Subcutaneous adipose tissue (tissue), 4 donors: ENCODE measurements at places on chromosomes 7 and 10. TPM values are rescaled to one million over a fixed set of nuclear protein-coding genes. Genes with fewer than 3 reads are reported as not detected.

Gene OGA
- 160 TPM for total RNA-seq

Gene CALHM3
- total RNA-seq = not detected

Gene MAPK8
- total RNA-seq = 72.2 TPM

Gene SLC18A3
- total RNA-seq = not detected

Gene KCNMA1
- 10.3 TPM for total RNA-seq

Gene CNPY1
- total RNA-seq = not detected

Gene MEOX2
- total RNA-seq = 38.6 TPM

Gene NKX6-2
- not detected for total RNA-seq

Gene HECW1
- total RNA-seq = 1.1 TPM

Gene STEAP1B
- total RNA-seq = 1.4 TPM

Gene VGF
- total RNA-seq = not detected

Gene ELFN1
- total RNA-seq = 0.82 TPM

Gene PRR15
- total RNA-seq = 0.38 TPM

Gene ZNF425
- 0.82 TPM for total RNA-seq

Gene WNT8B
- total RNA-seq = not detected

Gene MBL2
- not detected for total RNA-seq

Gene TACC2
- 16.1 TPM for total RNA-seq

Gene GPR26
- total RNA-seq = not detected

Gene NFKB2
- 13.3 TPM for total RNA-seq

Gene CTAGE4
- 2.3 TPM for total RNA-seq

Gene TACR2
- total RNA-seq = 1.3 TPM

Gene MSS51
- total RNA-seq = 2.4 TPM

Gene FKBP6
- total RNA-seq = not detected

Gene ENO4
- not detected for total RNA-seq

Gene GPR37
- 0.16 TPM for total RNA-seq

Gene GPR15LG
- total RNA-seq = not detected

Gene CLRN3
- total RNA-seq = not detected

Gene FEZF1
- total RNA-seq = not detected

Gene EPHA1
- total RNA-seq = not detected

Gene OR13A1
- total RNA-seq = not detected

Gene HOXA5
- total RNA-seq = 2.9 TPM

Gene LRRTM3
- total RNA-seq = not detected

Gene LRGUK
- total RNA-seq = 1.1 TPM

Gene KDM7A
- 46.5 TPM for total RNA-seq

Gene EVX1
- not detected for total RNA-seq

Gene ANKRD26
- total RNA-seq = 9.7 TPM

Gene TMEM270
- total RNA-seq = not detected

Gene AHR
- 166 TPM for total RNA-seq

Gene RPEL1
- total RNA-seq = not detected

Gene TAS2R41
- not detected for total RNA-seq

Gene NAPEPLD
- 6.1 TPM for total RNA-seq

Gene ATRNL1
- total RNA-seq = 0.34 TPM

Gene RELN
- total RNA-seq = 2.4 TPM

Gene FZD8
- total RNA-seq = 0.85 TPM

Gene FANK1
- 4.6 TPM for total RNA-seq

Gene OR2AE1
- total RNA-seq = 0.98 TPM

Gene EMX2
- total RNA-seq = 3.9 TPM

Gene LIPN
- total RNA-seq = not detected

Gene CTAGE8
- total RNA-seq = 0.49 TPM

Gene KIN
- total RNA-seq = 8.2 TPM

Gene ITGB8
- total RNA-seq = 0.57 TPM

Gene ZNF117
- 75.3 TPM for total RNA-seq

Gene CLEC5A
- not detected for total RNA-seq

Gene PTPRN2
- 3.4 TPM for total RNA-seq

Gene HPS6
- 7.2 TPM for total RNA-seq

Gene NKX1-2
- total RNA-seq = not detected

Gene CDC14C
- total RNA-seq = not detected

Gene PRXL2A
- 254 TPM for total RNA-seq
